Activated CD8-positive, alpha-beta memory T cell treated with anti-CD3 and anti-CD28 coated beads for 1 hour (primary cell): ENCODE measurements at places on chromosomes 2 and 18.
A peak's percentile ranks its signal among the peaks of the same experiment; 100 is the strongest.

DNA sequence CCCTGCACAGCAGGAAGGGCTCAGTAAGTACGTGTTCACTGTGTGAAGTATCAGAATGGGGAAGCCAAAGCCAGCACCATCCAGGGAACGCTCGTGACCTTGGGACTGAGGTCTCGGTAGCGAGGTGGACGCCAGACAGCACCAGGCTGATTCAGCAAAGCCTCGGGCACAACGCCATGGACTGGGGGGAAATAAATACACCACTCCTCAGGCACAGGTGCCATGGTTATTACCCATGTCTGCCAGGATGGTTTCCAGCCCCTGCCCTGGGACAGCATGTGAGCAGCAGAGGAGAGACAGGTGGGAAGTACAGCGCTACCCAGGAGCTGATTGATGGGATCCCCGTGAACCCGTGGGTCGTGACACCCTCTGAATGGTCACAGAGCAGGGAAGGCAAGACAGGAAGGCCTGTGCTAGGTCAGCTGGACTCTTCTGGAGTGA is 53.0 kb downstream of the REEP1 start:
- DNase-seq, result no peak

GRCh38 chr2:201149064-201149820 is 33.3 kb downstream of the CFLAR start:
- DNase-seq, result no peak

GRCh38 chr2:10022445-10022844 is 20.9 kb upstream of the KLF11 start:
- DNase-seq, result no peak

DNA sequence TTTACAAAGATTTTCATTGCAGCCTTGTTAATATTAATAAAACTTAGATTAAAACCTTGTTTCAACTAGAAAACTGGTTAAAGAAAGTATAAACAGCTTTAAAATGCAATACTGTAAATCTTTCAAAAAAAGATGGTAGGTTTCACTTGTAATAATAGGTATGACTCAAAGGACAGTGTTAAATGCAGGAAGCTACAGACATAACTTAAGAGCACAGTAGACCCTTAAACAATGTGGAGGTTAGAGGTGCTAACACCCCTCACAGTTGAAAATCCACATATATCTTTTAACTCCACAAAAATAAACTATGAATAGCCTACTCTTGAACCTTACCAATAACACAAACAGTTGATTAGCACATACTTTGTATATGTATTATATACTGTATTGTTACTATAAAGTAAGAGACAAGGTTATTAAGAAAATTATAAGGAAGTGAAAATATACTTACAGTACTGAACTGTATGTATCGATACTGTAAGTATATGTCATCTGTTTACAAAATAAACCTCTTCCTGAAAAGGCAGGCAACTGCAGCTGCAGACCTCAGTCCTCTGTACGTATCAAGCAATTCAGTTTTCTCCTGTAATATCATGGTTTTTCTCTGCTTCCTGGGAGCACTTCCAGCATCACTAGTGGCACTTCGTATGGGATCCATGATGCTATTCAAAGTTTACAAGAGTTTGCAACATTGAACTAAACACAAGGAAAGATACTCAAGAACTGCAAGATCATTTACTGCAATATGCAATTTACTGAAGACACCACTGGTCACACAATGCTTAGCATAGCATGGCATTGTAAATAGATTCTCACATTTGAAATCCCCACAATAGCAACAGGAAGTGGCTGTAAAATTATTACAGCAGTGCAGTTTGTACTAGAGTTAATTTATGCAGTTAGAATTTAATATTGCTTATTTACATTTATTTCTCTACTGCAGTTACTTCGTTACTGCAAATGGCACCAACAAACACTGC is 610.5 kb upstream of the LRRTM4 start:
- DNase-seq, result no peak

DNA sequence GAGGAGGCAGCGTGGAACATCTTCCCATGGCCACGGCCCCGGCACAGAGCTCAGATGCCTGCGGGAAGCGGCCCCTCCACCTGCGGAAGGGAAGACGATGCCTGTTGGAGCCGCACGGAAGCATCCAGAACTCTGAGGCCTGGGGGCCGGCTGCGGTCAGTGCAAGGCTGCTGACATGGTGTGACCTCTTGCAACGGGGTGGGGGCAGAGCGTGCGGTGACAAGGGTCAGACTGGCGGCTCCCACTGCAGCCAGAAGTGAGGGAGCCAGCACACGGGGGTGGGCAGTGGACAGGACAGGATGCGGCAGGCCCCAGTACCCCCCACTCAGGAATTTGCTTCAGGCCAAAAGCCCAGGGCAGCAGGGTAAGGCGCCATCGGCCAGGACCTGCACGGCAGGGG is 48.8 kb downstream of the SLC66A2 start:
- no peak for DNase-seq

DNA sequence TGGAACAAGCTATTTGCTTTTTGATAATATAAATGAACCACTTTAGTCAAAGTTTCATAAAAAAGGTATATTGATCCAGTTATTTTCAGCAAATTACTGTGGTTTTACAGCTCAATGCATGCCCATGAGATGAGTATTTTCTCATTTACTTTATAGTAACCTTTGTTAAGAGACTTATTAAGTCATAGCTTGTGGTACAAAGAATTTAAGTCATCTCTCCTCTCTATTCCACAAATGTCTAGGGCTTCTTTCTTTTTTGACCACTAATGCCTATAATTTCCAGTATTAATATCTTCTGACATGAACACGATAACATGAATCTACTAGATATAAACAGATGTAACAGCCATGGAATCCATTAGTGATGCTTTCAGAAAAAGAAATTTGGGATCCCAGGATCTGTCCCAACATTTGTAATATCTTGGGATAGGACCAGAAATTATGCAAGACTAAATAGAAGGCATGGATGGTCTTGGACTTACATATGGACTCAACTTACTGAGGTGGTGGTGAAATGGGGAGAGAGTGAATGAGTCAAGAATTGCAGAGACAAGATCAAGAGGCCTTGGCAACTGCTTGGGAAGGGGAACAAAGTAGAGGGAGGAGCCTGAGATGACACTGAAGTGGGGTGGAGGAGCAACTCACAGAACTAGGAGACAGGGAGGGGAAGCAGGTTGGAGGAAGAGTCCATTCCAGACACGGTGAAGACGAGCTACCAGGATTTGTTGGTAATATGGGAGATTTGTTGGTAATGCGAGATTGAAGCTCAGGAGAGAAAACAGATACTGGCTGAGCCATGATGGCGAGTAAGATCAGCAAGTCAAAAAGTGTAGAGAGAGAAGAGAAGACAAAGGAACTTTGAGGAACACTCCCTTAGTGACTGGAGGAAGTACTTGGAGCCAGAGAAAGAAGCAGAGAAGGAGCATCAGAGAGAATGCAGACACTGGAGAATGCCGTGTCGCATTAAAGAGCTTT is 42.4 kb upstream of the KDM3A start:
- no peak for DNase-seq

GRCh38 chr2:191171708-191172355 is 21.0 kb upstream of the STAT4 start:
- no peak for DNase-seq

- no peak for DNase-seq
Measured at GRCh38 chr18:79203017-79203605, 133.9 kb downstream of the ATP9B start.

DNA sequence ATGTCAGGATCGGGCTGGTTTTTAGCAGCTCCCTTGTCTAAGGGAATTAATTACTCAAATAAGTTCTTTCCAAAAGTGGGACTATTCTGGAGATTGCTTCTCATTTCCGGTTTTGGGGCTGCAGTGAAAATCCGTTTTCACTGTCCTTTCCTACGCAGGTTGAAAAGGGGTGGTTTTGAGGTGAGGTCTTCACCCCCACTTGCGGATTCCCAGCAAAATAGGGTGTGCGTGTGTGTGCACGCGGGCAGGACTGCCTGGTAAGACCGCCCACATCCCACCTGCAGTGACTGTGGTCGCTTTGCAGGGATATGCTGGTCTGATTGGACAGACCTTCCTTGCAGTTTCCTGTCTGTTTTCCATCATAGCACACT is 472 bp upstream of the PLEKHM3 start:
- peak; percentile 1 for DNase-seq

GRCh38 chr18:8998481-8999217 is 103.8 kb upstream of the NDUFV2 start:
- DNase-seq, result no peak

DNA sequence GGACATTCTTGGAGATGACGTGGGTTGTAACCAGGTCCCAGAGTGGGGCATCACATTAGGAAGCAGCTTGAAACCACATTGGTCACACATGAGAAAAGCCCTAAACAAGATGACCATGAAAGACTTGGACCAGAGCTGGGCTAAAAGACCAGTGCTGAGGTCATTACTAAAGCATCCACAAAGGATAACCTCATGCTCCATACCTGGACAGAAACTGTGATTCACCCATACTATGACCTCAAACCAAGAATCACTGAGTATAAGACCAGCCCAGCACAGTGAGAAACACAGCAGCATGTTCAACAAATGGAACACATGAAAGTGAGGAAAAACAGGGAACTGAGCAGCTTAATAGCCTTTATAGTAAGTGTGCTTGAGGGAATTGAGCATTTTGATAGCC is 635.5 kb upstream of the NETO1 start:
- DNase-seq, result no peak

- DNase-seq, result no peak
Measured at GRCh38 chr2:177074099-177074710, 138.4 kb upstream of the HNRNPA3 start.

DNA sequence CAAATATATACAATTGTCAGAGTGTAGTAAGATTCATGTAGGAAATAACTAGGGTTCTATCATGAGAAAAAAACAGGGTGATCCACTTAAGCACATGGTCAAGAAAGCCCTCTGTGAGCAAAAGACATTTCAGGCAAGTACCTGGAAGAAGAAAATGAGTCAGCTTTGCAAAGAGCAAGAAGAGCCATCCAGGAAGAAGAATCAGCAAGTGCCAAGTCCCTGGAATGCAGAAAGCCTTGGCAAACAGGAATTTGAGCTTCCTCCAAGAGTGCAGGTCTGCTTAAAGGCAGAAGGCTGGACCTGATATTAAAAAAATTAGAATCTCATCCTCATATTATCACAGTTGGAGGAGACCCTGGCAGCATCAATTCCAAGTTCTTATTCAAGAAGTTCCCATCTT is 188.5 kb upstream of the CELF4 start:
- no peak for DNase-seq

DNA sequence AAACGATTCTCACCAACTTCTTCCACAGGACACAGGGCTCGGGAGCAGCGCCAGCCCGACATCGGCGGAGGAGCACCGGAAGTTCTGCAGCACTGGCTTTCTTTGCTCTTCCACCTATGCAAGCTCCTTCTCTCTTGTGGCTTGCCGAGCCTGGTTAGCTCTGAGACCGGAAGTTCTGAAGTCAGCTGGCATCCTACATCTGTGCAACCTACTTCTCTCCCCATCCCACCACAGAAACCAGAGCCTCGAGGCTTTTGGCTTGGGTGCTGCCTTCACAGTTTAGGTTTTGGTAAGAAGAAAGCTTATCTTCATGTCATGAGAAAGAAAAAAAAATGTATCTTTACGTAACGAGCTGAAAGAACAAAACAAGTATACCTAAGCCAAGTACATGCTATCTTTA is 111.7 kb downstream of the ANKRD44 start:
- peak; percentile 67 for DNase-seq

DNA sequence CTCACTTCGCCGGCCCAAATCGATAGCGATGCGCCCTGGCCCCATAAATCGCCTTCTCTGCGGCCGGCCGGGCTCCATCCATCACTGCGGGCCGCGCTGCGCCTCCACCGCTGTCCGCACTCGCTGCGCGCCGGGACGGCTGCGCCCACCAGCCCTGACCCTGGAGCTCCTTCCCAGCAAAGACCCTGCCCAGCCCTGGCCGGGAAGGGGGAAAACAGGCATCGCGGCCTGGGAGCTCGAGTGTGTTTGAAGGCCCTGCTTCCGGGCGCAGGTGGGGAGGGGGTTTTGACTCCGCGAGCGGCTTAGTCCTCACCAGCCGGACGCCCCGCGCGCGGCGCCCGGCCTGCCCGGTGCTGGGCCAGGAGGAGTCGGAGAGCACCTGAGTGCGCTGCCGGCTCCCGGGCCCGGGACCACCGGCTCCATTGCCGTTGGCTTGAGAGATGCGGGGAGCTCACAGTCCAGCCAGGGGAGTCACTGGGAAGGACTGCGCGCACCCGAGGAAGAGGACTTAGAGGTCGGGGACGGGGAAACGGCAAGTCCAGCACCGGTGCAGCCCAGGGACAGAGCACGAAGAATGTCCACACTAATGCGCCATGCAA is 1.1 kb downstream of the PAX8 start:
- DNase-seq, result no peak

DNA sequence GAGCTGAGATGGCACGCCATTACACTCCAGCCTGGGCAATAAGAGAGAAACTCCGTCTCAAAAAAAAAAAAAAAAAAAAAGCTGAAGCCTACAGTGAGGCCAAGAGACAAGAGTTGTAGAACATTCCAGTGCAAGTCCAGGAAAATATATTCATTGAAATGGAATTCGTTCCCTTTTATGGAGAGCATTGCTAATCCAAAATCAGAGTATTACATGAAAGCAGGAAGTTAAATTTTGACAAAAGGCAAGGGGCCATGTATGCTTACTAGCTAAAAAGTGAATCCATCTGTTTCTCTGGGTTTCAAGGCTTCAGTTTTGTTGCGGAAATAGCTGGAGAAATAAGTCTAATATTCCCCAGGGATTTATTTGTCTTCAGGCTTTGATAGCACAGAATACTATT is 471.7 kb downstream of the THSD7B start:
- no peak for DNase-seq

DNA sequence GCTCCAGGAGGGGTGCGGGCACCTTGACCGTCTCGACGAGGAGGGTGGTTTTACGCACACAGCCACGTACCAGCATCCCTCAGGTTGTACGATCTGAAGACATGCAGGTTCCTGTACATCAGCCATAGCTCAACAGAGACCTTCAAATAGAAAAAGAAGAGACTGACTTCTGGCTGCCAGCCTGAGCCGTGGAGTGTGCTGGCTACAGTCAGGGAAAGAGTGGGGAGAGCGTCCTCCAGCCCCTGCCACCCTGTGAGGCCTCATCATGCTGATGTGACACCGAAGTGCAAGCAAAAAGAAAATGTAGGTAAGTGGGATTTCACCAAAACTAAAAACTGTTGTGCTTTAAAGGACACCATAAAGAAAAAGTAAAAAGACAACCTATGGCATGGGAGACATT is 47.0 kb downstream of the ADI1 start:
- no peak for DNase-seq

DNA sequence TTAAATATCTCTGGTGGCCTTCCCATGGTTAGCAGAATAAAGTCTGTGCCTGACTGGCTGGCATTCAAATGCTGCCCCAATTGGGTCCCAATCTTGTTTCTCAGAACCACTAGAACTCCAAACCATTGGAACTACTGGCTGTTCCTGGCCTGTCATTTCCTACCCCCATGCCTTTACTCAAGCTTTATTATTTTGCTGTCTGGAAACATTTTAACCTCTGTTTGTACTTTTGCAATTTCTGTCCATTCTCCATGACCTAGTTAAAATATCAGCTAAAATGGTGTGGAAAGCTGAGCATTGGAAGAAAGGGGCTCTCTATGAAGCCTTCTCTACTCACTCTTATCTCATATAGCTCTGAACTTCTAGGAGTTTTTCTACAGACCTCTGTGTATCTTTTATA is 38.7 kb downstream of the RAPGEF4 start:
- no peak for DNase-seq

GRCh38 chr2:74778381-74779264 is 55.3 kb upstream of the HK2 start:
- no peak for DNase-seq
